ENCODE measurements at places on chromosomes 13 and 19.

- no peak for DNase-seq
Observed at GRCh38 chr13:33139184-33139583, 123.0 kb downstream of the KL start.

DNA sequence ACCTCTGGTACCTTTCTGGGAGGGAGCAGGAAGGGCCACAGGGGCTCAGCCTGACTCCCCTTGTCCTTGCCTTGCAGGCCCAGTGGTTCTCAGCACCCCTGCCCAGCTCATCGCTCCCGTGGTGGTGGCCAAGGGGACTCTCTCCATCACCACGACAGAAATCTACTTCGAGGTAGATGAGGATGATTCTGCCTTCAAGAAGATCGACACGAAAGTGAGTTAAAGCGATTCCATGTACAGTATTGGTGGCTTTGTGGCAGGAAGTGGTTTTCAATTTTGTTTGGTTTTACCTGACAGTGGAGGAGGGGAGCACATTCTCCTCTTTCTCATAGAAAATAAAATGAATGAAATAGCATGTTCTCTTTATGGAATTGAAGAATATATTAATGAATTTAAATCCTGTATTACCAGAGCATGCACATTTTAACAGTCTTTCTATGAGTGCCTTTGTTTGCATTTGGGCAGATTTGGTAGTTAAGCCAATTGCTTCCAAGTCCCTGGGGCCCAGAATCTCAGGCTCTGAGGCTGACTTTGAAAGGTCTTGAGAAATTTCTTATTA is 4.1 kb downstream of the MAB21L1 start:
- DNase-seq: no peak

DNA sequence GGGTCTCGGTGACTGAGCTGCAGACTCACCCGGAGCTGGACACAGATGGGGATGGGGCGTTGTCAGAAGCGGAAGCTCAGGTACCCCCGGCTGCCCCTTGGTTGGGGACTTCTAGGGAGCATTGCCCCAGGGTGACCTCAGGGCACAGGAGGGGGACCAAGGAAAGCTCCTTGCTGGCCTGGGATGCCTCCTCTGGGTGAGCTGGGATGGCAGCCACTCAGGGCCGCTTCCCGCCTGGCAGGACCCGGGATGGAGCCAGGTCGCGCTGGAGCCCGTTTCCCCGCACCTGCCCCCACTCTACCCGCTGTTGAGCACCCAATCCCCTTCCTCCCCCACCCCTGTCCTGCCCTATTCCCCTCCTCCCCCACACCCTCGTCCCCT is 10.8 kb downstream of the PRKCSH start:
- DNase-seq: no peak

- no peak for DNase-seq
Observed at GRCh38 chr19:39816287-39817048, 17.5 kb downstream of the DYRK1B start.

DNA sequence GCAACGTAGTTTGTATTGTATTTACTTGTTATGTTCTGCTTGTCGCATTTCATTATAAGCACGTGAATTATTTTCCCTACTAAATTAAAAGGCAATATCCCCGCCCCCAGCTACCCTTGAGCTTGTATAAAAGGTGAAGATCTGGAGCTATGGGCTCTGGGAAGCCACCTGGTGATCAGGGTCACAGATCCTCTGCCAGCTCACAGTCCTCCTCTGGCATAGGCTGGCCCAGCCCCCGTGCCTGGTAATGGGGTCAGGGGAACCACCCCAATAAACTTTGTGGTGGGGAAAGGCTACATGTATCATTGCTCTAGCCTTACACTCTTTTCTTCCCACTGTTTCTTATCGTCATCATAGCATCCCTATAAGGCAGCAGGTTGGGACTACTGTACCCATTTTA is 190.2 kb upstream of the TSHZ3 start:
- no peak for DNase-seq

- DNase-seq: no peak
Observed at GRCh38 chr19:11244846-11245589, 5.6 kb downstream of the ANGPTL8 start.

- DNase-seq: no peak
Observed at GRCh38 chr19:2113439-2114211, 16.9 kb downstream of the IZUMO4 start.

- no peak for DNase-seq
Observed at GRCh38 chr13:39363382-39363772, 239.6 kb downstream of the LHFPL6 start.

DNA sequence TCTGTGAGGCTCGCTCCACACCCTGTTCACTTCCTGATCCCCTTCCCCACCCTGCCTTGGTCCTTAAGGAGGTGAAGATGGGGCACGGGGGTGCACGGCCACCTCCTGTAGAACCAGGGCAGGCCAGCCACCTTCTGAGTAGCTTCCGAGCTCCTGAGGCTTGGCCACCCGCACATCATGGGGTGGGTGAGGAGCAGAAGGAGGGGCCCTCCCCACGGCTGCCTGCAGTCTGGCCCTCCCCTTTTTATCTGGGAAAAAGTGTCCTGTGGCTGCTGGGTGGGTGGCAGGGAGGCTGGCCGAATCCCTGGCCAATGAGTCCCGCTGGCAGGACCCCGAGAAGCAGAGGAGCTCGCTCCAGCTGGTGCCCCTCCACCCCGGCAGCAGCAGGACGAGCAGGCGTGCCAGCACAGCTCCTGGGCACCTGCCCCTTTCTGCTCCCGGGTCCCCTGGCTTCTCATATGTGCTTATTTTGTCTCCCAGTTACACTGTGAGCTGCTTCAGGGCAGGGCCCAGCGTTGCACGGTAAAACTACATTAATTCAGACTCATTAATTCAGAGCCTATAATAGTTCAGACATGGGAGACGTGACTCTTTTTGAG is 135.0 kb downstream of the KDM4B start:
- DNase-seq: no peak

- DNase-seq: no peak
Observed at GRCh38 chr19:14203177-14203576, 2.8 kb downstream of the ADGRL1 start.

DNA sequence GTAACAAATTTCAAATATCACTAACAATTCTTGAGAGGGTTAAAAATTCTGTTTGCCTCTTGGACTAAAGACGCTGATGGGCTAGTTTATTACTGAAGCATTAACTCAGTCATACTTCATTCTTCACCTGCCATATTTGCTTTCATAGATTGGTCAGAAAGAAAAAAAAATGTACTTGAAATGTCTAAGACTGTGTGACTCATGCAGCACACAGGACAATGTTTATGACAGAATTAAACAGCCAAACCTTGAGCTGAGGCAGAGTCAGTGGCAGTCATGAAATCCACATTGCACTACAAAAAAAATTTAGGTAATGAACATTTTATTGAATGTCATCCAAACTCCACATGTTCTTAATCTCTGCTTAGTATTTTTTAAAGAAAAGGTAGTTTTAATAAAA is 135.6 kb downstream of the PRR20E start:
- DNase-seq: no peak

GRCh38 chr19:56900573-56901097 is 60.1 kb upstream of the PEG3 start:
- no peak for DNase-seq

DNA sequence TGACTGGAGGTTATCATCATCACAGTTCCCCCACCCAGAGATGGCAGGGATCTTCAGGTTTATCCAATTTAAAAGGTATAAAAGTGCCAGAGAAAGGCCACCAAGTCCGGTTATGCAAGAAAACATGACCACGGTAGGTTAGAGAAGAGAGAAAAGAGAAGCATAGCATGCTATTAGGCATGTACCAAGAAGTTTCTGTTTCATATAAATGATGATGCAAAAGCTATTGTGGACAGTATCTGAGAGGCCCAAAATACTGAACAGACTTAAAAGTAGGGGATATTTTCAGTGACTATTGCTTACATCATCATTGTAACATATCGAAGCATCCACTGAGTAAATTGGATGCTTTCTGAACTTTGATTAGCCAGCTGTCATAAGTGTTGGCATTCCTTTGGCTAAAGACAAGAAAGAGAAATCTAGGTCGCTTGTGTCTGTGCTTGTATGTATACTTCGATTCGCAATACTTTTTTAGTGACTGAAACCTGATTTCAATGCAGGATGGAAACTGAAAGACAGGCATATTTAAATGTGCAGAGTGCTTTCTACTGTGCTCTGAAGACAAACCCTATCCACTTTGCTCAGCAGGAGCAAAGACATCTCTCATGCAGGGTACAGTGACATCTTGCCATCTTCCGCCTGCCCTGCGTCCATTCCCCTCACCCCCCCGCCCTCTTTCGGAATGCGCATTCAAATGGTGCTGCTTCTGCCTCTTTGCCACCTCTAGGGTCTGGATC is 180.3 kb downstream of the SHISA2 start:
- no peak for DNase-seq

DNA sequence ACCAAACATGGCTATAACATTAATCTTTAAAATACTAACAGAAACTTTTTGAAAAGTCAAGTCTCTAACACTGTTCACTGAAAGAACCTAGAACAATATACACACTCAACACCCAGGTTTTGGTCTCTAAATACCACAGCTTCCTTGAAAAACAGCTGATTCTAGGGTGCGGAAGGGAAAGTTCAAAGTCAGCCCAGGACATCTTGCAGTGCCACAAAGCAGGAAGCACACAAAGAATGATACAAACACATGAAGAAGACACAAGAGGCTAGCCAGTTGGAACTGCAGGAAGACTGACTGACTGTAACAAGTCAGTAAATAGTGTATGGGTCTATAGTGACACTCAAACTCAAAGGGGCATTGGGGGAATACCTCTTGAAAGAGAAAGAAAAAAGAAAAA is 4.6 kb downstream of the DEDD2 start:
- no peak for DNase-seq

GRCh38 chr13:73715911-73716510 is 418.2 kb downstream of the KLF12 start:
- DNase-seq: no peak

DNA sequence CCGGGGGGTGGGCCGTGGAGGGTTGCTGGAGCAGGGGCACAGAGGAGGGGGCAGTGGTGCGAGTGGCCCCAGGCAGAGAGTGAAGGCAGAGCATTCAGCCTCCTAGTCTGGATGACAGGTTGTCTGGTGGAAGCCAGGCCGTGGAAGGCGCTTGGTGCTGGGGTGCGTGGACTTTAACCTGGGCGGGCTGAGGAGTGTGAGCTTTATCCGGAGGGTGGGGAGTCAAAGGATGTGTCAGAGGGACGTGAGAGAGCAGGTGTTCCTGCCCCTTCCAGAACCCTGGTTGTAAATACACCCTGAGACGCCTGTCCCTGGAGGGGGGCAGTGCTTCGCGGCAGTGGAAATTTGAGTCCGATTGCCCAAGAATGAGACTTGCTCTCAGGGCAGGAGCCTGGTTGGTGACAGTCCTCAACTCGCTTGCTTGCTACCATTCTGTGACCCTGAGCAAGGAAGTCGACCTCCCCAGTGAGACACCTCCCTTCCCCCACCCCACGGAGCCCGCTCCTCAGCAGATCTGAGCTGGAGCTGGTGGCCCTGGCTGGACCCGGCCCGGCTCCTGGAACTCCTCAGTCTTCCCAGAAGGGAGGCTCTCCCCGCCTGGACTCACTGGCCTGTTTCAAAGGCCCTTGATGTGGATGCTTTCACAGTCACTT is 2.3 kb downstream of the SPPL2B start:
- DNase-seq: no peak

DNA sequence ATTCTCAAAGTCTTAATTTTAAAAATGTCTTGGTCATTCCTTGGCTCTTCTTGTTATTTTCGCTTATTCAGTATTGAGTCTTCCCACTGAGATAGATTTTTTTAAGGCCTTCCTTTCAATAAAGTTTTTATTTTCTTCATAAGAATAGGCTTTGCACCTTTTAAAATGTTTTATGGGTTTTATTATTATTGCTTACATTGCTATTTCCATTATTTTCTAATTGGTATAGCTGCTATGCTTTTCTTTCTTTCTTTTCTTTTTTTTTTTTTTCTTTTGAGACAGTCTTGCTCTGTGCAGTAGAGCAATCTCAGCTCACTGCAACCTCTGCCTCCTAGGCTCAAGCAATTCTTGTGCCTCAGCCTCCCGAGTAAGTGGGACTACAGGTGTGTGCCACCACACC is 195.7 kb downstream of the PDS5B start:
- DNase-seq: no peak

DNA sequence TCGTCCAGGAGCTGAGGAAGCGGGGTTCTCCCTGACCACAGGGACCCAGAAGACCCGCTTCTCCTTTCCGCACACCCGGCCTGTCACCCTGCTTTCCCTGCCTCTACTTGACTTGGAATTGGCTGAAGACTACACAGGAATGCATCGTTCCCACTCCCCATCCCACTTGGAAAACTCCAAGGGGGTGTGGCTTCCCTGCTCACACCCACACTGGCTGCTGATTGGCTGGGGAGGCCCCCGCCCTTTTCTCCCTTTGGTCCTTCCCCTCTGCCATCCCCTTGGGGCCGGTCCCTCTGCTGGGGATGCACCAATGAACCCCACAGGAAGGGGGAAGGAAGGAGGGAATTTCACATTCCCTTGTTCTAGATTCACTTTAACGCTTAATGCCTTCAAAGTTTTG is 18.9 kb downstream of the VASP start:
- DNase-seq: no peak

GRCh38 chr13:36217456-36217855 is 3.1 kb upstream of the SOHLH2 start:
- no peak for DNase-seq

DNA sequence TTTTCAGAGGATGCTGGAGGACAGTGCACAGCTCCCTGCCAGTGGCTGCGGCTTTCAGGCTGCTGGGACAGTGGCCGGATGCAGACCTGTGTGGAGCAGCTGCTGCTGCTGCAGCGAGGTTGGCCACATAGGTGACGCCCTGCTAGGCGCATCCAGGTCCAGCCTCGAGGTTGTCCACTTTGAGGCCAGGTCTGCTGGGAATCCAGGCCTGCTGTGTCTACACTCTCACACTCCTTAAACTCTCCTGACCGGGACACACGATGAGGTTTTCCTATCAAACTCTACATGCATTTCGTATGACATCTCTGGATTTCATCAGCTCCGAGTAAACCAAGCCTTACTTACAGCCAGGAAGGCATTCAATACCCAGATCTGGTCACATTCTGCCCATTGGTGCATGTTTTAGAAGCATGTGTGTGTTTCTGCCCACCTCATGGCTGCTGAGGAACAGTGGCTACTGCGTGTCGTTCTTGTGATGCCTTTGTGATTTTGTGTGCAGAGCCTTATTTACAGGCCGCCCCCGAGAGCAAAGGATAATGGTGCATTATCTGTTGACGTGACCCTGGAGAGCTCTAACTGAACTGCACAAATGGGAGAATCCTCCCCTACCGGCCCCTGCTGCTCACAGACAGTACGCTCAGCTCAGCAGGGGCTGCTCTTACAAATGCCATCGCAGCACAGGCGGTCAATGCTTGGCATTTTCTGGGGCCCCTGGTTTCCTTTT is 12.3 kb upstream of the MCF2L start:
- DNase-seq: no peak

- no peak for DNase-seq
Observed at GRCh38 chr19:28416245-28416644, 796.7 kb downstream of the UQCRFS1 start.

- no peak for DNase-seq
Observed at GRCh38 chr19:36097036-36097435, 13.9 kb upstream of the OVOL3 start.

- no peak for DNase-seq
Observed at GRCh38 chr13:89827552-89827951, 1519.9 kb upstream of the MIR17HG start.

Data from GM12891 (cell line).